ENCODE measurements at places on chromosomes 7 and 10. TPM values are rescaled to one million over a fixed set of nuclear protein-coding genes. Genes with fewer than 3 reads are reported as not detected.

STEAP2 gene
- total RNA-seq, result 28.4 TPM

OR9A2 gene
- total RNA-seq, result not detected

SYT15B gene
- total RNA-seq, result not detected

ATP6V0A4 gene
- total RNA-seq, result not detected

AGAP9 gene
- 4.2 TPM for total RNA-seq

HTR7 gene
- total RNA-seq, result 0.25 TPM

ZDHHC4 gene
- total RNA-seq, result 63.8 TPM

CNNM1 gene
- total RNA-seq, result 0.09 TPM

PVRIG gene
- total RNA-seq, result not detected

MNX1 gene
- not detected for total RNA-seq

PRLHR gene
- total RNA-seq, result not detected

GBX1 gene
- not detected for total RNA-seq

Measured in fibroblast of the aortic adventitia (primary cell).